ENCODE measurements at places on chromosomes 6 and 20.

DNA sequence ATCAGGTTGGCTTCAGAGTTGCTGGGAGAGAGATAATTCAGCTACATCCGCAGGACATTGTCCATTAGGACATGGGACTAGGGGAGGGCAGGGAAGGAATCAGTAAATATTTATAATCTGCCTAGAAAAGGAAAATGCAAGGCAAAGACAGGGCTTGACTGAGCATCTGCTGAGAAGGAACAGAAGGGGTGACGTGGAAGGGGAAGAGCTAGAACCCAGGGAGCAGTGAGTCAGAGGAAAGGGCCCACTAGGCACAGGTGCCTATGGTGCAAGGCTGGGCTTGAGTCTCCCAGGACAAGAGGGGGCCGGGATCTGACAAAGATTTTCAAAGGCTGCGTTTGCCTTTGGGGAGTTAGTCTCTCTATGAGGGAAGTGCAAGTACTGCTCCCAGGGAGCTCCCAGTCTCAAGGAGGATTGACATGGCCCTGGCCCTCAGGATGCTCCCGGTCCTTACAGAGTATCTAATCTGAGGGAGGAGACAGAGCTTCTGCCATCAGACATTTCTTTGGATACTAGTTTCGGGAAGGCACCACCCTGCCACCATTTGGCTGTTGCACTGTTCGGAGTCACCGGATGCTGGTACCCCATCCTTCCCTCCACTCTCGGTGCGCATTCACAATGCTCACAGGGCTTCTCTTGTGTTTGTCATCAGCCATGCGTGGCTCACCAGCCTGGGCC, 21.9 kb downstream of the VEGFA start:
- no peak for DNase-seq

DNA sequence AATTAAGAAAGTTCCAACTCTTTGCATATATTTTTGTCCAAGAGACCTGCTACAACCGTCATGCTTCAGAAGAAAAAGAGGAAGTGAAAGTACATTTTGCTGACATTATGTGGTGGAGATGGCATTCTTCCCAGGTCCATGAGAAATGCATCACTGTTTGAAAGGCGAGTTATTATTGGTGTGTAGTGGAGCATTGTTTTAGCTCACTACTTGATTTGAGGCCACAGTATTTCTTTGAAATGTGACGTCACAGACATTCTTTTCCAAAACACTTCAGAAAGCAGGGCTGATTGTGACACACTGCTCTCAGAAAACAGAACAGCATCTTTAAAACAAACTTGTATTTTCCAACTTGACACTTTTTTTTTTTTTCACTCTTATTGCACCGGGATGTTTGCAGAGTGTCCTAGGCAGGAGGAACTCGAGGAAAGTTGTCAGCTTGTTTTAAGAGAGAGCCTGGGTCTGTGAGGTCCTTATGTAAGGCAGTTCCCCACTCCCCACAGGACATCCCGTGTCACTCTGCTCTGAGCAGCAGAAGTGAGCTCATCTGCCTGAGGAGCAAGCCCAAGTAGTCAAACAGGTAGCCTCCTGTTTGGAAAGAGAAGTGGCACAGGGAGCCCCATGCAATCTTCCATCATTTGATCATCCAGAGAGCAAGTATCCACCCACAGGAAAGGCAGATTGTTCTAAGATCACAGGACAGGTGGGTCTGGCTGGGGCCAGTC, 1.1 kb downstream of the SPTLC3 start:
- no peak for DNase-seq

DNA sequence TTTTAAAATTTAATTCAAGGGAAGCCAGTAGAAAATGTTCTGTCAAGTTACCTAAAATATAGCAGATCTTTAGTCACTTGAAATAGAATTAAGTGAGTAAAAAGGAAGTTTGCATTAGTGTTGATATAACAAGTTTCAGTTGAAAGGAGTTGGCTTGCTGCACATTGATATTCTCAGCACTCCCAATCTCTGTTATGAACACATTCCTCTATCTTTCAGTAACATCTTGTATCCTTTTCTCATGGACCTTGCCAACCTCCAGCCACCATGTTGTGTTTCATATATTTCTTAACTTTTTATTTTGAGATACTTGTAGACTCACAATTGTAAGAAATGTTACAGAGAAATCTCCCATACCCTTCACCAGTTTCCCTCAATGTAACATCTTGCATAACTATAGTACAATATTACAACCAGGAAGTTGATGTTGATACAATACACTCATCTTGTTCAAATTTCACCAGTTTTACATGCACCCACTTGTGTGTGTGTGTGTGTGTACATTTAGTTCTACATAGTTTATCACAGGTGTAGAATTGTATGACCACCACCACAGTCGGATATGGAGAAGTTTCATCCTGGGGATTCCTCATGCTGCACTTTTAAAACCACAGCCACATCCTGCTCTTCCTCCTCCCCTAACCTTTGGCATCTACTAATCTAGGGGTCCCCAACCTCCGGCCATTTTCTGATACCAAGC, 20.2 kb upstream of the PAQR8 start:
- no peak for DNase-seq

DNA sequence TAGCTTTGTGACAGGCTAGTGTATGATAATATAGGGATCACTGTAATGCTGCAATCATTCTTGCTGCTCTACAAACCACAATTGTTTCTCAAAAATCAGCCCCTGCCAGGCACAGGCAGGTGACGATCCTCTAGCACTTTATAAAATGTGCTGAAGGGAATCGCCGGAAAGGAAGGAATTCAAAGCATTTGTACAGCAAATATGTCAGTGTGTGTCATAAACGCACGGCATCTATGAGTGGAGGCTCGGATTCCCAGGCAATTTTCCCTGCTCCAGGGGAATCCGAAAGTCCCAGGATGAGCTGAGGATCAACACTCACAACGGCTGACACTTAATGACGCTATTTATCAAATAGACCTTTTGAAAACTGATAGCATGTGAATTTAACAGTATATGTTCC, 1.4 kb downstream of the PHACTR1 start:
- DNase-seq, result no peak
